ENCODE measurements at places on chromosomes 6 and 20.
A peak's percentile ranks its signal among the peaks of the same experiment; 100 is the strongest.

DNA sequence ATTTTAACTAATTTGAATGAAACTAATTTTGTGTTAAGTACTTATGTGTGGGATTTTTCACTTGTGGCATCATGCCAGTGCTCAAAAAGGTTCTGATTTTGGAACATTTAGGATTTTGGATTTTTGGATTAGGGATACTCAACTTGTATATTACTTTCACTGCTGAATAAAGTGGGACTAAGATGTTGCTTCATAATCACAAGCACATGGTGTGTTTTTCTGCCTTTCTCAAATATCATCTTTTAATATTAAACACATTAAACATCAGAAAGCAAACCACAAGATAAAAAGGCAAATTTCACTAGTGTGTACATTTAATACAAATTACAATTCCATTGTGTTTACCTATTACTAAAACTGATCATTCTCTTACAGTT is 89.8 kb downstream of the ARHGAP18 start:
- no peak for DNase-seq

DNA sequence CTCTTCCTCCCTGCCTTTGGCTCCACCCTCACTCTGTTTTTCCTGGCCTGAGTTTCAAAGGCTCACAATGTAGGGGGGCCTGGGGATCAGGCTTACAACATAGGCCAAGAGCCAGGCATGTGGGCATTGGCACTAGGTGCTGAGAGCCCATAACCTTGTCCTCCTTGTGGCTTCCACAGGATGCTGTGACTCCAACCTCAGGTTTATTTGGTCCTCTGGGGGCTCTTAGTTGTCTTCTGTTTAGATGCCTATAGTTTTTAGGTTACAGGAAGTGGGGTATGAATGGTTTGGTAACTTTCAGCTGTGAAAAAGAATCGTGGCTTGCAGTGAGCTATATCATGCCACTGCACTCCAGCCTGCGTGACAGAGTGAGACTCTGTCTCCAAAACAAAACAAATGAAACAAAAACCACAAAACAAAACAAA is 25.6 kb downstream of the MMP24 start:
- DNase-seq = no peak

- no peak for DNase-seq
Measured at GRCh38 chr6:33126101-33126714, 50.4 kb downstream of the HLA-DPB1 start.

GRCh38 chr6:43196337-43196736 is 14.3 kb downstream of the CUL9 start:
- DNase-seq = no peak

DNA sequence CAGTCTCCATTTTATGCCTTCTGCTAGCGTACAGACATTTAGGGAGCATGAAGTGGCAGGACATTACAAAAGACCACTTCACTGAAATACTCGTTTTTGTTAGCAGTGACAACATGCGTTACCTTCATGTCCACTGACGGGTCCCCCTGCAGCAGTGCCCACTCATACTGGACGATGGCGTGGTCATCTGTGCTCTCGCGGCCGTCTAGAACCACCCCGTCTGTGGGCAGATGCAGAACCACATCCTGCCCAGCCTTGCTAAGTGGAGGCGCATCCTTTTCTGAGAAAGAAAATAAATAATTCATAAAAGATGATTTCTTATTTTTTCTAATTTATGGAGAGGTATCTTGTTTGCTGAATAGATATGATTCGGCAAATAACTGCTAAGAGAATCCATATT is 11.3 kb downstream of the LRP11 start:
- DNase-seq = no peak

- no peak for DNase-seq
Measured at GRCh38 chr6:21868226-21868625, 274.7 kb downstream of the SOX4 start.

GRCh38 chr6:40802481-40802880 is 215.3 kb upstream of the LRFN2 start:
- DNase-seq = no peak

- no peak for DNase-seq
Measured at GRCh38 chr20:62395311-62396242, 8.7 kb downstream of the RPS21 start.

DNA sequence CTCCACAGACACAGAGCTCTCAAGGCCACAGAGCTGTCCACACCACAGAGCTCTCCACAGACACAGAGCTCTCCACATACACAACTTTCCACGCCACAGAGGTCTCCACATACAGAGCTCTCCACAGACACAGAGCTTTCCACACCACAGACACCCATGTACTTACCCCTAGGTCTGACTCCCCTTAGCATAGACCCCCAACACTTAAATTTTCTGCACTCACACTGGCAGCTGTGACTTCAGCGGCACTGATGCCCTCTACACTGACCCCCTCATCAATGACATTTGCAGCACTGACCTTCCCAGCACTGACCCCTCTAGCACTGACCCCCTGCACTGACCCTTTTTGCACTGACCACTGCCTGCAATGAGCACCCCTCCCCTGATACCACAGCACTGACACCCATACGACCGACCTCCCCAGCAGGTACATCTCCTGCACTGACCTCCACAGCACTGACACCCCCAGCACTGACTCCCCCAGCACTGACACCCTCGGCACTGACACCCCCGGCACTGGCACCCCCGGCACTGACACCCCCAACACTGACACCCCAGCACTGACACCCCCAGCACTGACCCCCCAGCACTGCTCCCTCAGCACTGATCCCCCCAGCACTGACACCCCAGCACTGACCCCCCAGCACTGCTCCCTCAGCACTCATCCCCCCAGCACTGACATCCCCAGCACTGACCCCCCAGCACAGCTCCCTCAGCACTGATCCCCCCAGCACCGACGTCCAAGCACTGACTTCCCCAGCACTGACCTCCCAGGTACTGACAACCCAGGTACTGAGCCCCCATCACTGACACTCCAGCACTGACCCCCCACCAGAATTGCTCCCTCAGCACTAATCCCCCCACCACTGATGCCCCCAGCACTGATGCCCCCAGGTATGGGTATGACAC is 56.5 kb downstream of the ERMARD start:
- DNase-seq = no peak

- DNase-seq = no peak
Measured at GRCh38 chr6:158910484-158911440, 89.2 kb downstream of the RSPH3 start.

DNA sequence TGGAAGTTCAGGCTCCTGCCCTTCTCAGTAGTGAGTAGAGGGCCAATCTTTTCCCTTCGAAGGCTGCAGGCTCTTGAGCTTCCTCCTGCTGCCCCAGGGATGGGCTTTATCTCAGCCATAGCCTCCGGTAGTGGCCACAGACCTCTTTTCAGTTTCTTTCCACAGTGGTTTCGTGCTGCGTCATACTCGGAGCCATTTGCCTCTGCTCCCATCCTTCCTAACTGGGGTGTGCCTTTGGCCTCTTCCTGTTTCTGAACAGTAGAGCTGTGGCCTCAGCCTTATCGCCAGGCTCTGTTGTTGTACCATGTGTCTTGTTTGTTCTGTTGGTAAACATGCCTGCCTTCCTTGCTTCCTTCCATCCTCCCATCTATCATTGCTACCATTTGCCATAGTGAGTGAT is 54.1 kb downstream of the TULP4 start:
- DNase-seq = no peak

DNA sequence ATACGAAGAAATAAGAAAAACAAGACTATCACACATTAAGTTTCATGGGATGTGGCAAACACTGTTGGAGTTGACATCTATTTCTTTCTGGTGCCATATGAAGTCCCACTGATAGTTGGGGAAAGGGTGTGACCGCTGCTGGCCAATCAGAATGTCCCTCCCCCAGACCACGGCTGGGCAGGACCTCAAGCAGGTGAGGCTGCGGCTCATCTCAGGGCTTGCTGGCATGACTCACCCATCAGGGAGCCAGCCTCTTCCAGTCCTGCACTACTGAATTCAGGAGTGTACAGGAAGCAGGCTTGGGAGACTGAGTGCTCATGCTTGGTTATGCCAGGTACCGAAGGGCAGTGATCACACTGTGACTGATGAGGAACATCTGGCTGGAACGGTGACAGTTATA is 18.9 kb downstream of the PREP start:
- DNase-seq = no peak

DNA sequence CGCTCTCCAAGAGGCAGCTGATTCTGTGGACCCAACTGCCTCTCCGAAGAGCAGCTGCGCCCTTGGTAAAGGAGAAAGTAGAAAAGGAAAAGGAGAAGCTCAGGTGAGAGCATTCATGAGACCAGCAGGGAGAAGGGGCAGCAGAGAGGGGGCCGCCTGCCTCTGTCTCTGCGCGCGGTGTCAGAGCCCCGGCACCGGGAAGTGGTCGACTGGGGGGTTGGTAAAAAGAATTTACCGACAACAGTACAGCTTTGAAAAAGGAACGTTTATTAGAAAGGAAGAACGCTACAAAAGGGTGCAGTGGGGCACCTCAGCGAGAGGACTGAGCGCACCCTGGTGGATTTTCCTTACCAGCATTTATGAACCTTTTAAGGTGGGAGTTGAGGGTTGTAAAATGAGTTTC is 61.9 kb downstream of the GPR6 start:
- no peak for DNase-seq

DNA sequence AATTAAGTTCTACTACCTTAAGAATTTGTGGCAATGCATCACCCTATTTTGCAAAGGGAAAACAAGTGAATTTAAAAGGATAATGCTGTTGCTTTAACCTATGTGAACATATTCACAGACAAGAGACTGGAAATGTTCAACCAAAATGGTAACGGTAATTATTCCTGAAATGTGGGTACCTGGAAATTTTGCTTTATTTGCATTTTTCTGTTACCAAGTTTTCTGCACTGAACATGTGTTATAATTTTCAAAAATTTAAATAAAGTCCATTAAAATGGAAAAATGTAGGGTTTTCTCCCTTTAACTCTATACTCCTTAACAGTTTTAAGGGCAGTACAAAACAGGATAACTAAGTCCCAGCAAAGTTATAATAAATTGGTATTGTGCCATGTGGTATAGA is 66.4 kb downstream of the EPB41L2 start:
- DNase-seq = no peak

GRCh38 chr6:26367114-26367513 is 2.1 kb downstream of the BTN3A2 start:
- DNase-seq = no peak

DNA sequence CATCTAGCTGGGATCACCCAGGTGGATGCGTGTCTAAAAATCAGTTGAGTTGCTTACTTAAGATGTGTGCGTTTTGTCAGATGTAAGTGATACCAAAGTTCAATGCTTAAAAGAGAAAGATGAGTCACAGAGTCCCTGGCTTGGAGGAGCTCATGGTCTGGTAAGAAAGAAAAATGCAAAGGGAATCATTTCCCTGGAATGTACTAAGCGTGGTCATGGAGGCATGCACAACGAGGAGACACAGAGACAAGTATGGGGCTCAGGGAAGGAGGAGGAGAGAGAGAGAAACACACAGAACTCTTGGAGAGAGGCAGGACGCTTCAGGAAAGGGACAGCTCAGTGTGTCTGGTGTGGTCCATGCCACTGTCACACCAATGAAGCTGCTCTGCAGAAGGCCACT is 186.9 kb upstream of the GMDS start:
- no peak for DNase-seq

- DNase-seq = no peak
Measured at GRCh38 chr20:35657271-35657670, 7.4 kb downstream of the CPNE1 start.

- DNase-seq = no peak
Measured at GRCh38 chr6:80214436-80215022, 108.1 kb downstream of the BCKDHB start.

DNA sequence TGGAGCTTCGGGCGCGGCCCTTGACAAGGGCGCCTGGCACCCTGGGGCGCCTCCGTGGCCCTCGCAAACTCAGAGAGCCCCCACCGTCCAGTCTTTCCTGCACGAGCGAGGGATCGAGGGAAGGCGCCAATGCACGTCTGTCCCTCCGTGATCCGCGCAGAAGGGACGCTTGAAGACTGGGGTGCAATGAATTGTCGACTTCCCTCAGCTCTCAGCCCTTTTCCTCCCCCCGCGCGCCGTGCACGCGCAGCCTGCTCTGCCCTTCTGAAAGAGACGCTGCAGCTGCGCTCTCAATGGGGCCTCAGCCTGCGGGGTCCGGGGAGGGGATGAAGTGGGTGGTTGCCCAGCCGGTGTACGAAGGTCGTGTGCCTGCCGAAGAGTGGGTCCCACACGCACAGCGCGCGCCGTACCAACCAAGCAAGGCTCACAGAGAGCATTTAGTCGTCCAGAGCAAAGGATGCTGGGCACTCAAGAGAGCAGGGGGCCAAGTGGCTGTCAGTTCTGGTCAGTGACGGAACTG is 5.5 kb upstream of the SOX4 start:
- peak; percentile 48 for DNase-seq

DNA sequence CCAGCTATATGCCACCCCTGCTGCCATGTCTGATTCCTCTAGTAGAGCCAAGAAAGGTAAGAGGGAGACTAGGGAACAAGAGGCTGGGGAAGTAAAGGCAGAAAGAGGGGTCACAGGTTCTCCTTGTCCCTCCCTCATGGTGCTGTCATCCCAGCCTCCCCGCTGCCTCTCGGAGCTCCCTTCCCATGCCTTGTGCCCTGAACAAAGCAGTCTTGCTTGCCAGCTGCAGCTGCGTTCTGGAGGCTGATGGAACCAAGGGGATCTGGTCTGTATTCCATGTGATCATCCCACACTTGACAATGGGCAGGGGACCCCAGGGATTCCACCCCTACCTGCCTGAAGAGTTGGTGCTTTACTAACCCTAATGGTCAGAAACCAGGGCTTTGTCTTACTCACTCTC is 61.4 kb downstream of the DAAM2 start:
- DNase-seq = no peak

DNA sequence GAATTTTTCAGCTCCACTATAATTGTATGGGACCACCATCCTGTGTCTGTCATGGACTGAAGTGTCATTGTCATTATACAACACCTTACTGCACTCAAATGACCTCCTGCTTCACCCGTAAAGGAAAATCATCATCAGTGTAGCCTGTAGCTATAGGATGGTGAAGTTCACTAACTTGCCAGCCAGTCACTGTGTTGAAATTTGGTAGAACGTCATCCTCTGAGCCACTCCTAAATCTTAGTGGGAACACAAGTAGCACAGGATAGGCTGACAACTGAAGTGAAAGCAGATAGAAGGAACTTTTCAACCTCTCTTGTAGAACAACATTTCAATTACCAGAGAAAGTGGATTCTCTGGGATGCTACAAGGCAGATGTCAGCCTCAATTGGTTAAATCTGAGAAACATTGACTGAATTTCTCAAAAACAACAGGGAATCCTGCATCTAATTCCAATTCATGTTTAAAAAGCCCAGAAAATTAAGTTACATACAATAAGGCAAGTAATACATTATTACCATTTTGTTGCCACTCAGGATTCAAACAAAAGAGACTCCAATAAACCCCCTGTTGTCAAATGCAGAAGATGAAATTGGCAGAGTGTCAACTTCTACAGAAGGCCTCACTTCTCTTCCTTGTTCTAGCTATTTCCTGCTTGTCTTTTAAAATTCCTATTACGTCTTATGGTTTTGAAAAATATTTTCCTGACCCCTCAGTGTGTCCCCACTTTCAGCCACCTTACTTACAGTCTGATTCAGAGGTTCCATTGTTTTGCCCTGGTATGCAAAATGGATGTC is 647.9 kb upstream of the AGPAT4 start:
- DNase-seq = no peak
